Ammon's horn (tissue), 1 donor: ENCODE measurements at places on chromosomes 12 and 14.

DNA sequence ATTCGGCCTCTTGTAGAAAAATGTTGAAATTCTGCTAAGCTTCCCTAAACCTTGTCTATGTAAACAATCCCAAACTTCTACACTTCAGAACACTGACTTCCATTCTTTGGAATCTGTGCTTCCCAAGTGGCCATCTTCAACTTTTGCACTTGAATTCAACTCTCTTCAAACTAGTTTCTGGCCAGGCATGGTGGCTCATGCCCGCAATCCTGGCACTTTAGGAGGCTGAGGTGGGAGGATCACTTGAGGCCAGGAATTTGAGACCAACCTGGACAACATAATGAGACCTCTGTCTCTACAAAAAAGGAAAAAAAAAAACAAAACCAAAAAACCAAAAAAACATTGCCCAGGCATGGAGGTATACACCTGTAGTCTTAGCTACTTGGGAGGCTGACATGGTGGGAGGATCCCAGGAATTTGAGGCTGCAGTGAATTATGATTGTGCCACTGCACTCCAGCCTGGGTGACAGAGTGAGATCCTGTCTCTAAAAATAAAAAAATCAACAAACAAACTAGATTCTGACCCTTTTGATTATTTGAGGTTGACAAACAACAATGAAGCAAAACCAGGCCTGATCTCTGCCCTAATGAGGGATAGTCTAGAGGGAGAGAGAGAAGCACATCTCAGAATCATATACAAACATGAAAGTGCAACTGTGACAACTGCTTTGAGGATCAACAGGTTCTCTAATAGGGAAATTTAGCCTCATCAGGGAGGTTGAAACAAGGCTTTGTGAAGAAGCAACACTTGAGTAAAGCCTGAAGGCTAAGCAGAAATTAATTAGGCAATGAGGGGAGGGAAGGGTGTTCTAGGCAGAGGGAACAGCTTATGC, 11.6 kb upstream of the C12orf75 start:
- DNase-seq, result no peak

GRCh38 chr14:93019970-93020369, 95.8 kb downstream of the ITPK1 start:
- DNase-seq, result peak; percentile 94

DNA sequence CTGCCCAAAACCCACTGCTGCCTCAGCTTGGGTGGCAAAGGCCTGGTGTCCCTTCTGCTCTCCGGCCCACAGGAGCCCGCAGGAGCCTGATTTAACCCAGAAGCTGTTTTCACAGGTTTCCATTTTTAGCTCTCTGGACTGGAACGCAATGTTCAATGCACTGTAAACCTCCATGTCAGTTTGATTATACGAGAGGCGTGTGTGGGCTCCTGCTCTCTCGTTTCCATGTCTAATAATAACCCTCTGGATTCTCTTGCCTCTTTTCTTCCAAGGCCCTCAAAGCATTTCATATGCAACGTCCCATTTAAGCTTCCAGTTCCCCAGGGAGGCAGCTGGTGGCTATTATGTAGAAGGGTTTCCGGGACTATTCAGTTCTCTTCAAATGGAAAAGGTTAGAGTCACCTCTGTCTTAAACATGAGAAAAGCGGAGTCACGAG, 161.1 kb downstream of the SUDS3 start:
- DNase-seq, result peak; percentile 12

DNA sequence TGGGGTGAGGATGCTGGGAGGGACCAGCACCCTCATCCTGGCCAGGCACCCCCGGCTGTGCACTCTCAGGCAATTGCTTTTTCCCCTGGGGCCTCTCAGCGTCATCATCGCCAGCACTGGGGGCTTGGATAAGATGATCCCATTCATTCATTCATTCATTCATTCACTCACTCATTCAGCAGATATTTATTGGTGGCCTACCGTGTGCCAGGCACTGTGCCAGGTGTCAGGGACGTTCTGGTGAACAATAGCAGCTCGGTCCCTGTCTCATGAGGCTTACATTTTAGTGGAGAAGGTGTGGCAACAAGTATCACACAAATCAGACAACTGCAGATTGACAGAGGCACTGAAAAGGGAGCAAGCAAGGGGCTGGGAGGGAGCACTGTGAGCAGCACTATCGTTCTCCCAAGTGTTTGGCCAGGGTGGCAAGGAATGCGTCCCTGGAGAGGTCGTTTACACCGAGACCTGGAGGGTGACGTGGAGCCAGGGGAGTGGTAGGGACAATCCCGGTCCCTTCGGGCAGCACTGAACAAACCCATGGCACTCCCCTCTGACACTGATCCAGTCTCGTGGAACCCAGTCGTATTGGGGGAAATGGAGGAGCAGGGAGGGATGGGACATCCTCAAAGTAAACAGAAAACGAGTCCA, 124.1 kb downstream of the PAPOLA start:
- DNase-seq, result no peak

DNA sequence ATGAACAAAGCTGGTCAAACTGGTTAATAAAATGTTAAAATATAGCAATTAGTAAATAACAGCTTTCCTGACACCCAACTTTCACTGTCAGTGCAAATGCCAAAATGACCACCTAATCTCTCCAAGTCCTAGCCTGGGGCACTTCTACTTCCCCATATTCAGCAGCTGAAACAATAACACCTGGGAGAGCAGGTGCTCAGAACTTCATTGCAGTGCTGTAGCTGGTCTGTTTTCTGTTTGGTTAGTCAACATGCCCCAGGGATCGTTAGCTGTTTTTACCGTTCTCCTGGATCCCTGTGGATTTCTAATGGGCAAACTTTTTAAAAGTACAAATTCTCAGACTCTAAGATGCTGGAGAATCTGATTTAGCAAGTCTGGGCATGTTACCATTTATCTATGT, 759.7 kb downstream of the GALC start:
- DNase-seq, result no peak

GRCh38 chr12:109679501-109680263, 33.9 kb upstream of the FAM222A start:
- no peak for DNase-seq

- no peak for DNase-seq
Measured at GRCh38 chr12:100337727-100338126, 19.1 kb upstream of the SLC17A8 start.

DNA sequence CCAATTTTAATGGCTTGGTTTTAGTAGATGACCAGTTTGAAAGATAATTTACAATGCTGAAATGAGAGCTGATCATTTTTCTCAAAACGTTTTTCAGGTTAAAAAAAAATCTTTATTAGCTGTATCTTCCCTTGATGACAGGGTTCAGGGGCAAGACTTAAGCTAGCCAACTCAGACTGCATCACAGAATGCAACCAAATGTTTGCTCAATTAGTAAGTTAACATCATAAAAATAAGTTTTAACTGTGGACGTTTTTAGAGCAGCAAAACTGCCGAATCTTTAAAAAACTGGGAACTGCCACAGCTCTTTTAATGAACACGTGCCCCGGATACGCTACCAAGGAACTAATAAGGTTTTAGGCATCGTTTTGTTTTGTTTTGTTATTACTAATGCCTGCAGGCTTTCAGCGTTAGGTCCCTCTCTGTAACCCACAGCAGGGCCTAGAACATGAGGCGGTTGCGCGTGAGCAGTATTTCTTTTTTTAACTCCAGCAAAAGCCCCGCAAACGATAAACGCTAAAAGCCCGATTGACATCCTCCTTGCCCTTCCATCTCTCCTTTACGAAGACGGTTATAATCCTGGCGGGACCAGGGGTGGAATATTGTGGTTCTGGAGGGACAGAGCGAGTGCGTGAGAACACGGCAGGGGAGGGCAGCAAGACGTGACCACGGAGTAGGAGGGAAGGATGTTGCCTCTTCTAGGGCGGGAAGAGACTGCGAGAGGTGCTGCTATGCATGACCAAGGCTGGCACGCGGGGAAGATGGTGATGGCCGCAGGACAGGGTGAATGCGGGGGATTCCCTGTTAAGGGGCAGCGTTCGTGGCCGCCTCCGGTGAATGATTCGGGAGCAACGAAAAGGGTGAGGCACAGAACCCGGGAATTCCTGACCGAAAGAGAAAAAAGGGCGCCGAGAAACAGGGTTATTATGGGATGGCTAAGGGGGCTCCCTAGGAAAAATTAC, 652 bp downstream of the SUPT16H start:
- peak; percentile 37 for DNase-seq

- no peak for DNase-seq
Measured at GRCh38 chr12:42760550-42760949, 171.0 kb upstream of the PRICKLE1 start.

DNA sequence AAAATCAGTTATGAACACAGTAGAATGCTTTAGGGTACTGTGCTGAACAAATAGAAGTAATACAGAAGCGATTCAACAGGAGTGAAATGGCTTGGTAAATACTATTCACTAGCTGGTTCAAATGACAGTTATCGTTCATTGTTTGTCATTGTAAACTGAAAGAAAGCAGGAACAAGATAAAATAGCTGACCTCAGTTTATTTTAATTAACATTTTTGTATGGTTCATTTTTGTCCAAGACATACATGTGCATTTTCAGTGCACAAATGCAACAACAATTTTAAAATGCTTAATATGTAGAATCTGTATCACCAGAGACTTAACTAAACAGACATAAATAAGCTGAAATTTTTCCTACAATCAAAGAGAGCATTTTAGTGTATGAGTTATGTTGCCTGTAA, 49.9 kb downstream of the ALX1 start:
- no peak for DNase-seq

DNA sequence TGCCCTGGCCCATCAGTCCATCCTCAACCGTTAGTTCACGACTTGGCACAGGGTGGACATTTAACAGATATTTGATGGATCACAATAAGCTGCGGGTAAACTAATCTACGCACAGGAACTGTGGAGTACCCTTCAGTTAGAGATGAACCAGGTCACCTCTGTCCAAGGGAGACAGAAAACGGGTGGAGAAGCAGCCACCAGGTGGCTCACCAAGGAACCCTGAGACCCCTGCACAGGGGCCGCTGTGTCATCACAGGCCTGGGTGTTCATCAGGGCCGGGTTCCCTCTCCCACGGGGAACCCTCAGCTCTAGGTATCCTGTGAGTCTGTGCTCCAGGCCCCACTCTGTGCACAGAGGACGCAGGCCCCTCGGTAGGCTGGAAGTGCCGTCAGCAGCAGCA, 122.2 kb downstream of the PIWIL1 start:
- DNase-seq, result no peak

GRCh38 chr12:123142921-123143735, 7.8 kb downstream of the PITPNM2 start:
- no peak for DNase-seq

GRCh38 chr12:1662761-1663439, 28.0 kb upstream of the ADIPOR2 start:
- DNase-seq, result no peak

GRCh38 chr14:75401361-75401760, 26.5 kb upstream of the JDP2 start:
- DNase-seq, result peak; percentile 69

GRCh38 chr14:96863327-96863985, 66.3 kb downstream of the VRK1 start:
- DNase-seq, result no peak

GRCh38 chr12:30927222-30927611, 669 bp downstream of the TSPAN11 start:
- no peak for DNase-seq

DNA sequence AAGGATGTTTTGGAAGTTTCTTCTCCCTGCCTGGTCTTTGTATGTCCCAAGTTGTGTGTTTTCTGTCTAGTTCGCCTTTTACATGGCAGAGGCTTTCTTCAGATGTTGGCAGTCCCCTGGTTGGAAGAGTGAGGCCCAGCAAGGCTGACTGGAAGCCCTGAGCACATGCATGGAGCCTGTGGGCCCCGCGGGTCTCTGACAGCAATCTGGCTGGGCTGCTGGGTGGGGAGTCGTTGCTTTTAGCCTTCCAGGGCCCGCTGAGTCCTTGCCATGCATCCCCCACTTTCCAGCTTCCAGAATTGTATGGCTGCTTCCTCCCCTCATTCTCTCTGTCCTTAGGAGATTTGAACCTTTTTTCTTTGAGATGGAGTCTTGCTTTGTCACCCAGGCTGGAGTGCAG, 25.3 kb downstream of the ANKRD9 start:
- DNase-seq, result no peak

DNA sequence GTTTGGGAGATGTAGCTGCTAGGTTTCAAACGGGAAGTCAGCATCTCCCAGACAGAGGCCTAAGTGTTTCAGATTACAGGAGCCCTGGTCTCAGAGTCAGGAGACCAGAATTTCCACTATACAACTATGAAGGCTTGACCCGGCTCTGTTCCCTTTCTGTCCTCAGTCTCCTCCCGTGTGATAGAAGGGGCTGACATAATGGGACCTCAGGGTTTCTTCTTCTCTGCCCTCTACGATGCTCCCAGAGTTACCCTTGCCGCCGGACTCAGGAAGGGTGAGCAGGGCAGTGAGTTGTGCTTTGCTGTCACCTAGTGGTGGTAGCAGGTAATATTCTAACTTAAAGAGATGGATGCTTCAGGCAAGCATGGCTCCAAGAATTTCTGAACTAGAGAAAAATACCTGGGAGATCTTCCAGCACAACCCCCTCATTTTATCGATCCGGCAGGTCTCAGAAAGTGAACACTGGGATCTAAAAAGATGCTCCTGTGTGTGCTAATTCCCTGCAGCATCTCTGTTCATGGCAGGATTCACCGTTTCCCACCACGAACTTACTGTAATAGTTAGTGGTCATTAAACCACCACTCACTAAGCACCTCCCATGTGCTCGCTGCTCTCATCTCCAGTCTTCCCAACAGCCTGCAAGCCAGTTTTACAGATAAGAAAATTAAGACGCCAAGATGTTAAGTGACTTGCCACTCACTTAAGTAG, 84.4 kb downstream of the VWF start:
- DNase-seq, result peak; percentile 90

GRCh38 chr14:35284506-35284905, 7.7 kb upstream of the PSMA6 start:
- no peak for DNase-seq

- no peak for DNase-seq
Measured at GRCh38 chr14:54682578-54682977, 115.7 kb downstream of the SAMD4A start.

DNA sequence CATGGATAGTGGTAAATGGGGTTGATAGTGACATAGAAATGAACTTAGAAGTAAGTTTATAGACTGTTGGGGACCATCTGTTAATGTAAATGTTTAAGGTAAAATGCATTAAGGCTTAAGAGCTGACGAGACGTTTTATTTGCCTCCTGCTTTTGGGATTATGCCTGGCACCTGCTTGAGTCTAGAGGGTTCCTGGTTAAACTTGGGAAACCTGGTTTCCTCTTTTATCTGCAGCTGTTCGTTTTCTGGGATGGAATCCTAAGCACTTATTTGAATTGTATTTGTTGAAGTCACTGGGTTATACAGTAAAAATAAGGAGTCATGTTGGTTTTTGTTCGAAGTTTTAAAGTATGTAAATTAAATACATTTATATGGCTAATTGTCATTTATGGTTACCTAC, 914.7 kb downstream of the NRXN3 start:
- no peak for DNase-seq

- DNase-seq, result no peak
Measured at GRCh38 chr12:56714431-56714929, 10.6 kb downstream of the NACA start.

- no peak for DNase-seq
Measured at GRCh38 chr14:55221968-55222367, 30.6 kb upstream of the DLGAP5 start.

GRCh38 chr12:69068448-69068847, 135.5 kb upstream of the CPM start:
- DNase-seq, result no peak

GRCh38 chr14:55450987-55451386, 10.6 kb upstream of the TBPL2 start:
- no peak for DNase-seq

- DNase-seq, result peak; percentile 59
Measured at GRCh38 chr12:32947206-32948067, 50.9 kb upstream of the PKP2 start.
